RWPE1 (cell line): ENCODE measurements at places on chromosomes 5 and 9.

GRCh38 chr9:134403682-134404301 is 77.5 kb downstream of the RXRA start:
- DNase-seq: no peak

DNA sequence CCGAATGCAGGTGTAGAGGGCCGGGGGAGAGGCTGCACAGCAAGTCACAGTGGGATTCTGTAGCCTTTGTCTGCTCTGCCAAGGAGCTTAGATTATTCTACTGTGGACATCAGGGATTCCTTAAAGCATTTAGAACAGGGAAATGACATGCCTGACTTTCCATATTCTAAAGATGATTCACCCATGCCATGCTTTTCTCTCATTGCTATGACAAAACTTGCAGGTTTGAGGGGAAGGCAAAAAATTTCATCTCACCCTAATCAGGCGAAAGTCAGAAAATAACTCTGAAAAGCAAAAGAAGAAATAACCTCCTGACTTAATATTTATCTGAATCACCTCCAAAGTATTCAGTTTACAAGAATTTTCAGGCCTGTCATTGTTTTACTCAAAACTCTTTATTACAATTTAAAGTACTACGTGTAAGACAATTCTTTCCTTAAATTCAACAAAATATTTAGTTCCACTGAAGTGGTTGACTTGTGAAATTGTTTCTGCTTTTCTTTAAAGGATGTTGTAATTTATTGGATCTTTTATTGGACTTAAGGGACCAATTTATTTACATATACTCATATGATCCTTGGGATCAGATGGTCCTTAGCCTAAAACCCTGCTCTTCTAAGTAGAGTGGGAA is 30.0 kb upstream of the GAS1 start:
- DNase-seq: no peak

DNA sequence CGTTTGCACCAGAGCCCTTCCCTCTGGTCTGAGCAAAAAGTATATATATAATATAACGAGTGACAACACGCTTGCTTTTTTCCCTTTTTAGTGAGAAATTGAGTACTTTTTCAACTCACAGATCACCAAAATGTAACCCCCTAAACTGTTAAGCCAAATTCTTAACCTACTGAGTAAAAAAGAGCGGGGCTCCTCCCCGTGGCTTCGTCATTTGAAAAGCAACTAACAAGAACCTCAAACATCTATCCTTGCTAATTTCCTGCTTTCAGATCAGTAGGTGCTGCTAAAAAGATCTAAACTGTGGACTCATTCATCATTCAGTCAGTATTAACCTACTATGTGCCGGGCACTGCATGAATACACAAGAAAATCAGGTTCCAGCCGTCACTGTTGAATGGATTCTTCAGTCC is 1.0 kb upstream of the PTBP3 start:
- DNase-seq: peak; percentile 31

- DNase-seq: no peak
Observed at GRCh38 chr5:79875230-79875629, 115.8 kb downstream of the MTX3 start.

- DNase-seq: no peak
Observed at GRCh38 chr5:53950621-53951020, 359.8 kb downstream of the ARL15 start.

- no peak for DNase-seq
Observed at GRCh38 chr5:172817664-172818063, 16.4 kb upstream of the ERGIC1 start.

DNA sequence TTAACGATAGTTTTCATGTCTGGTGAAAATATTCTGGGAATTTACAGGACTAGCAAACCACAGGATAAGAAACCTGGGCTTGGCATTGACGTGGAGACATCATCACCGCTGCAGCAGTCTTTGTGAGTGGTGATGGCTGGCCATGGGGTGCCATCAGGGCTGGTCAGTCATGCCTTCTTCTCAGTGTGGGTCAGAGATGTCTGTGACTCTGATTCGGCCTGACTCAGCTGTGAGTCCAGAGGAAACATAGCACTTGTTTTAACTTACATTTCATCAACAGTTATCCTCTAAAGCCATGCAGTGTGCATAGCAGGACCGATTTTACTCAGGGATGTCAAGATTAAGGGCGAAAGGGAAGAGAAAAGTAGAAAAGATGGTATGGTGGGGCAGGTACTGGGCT is 33.2 kb upstream of the CYFIP2 start:
- no peak for DNase-seq

DNA sequence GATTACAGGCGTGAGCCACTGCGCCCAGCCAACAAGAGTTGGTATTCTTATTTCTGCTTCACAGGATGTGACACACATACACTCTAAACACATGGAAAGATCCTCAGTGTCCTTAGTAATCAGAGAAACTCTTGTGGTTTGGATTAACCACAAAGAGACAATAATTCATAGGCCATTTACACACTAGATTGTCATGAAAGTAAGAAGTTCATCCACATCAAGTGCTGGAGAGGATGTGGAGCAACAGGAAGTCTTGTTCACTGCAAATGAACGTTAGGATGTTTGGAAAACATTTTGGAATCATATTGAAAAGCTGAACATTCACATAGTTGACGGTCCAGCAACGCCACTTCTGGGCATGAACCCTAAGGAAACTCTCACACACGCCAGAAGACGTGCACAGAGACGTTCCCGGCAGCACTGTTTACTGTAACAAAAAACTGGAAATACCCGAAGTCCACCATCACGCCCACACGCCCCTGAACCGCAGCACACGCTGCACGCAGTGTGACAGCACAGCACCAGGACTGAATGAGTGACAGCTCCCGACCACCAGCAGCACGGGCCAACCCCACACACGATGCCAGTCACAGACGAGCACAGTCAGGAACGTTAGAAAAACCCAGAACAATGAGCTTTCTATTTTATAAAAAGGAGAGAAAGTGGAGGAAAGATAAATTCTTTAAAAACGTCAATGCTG is 87.6 kb downstream of the COL23A1 start:
- DNase-seq: no peak

DNA sequence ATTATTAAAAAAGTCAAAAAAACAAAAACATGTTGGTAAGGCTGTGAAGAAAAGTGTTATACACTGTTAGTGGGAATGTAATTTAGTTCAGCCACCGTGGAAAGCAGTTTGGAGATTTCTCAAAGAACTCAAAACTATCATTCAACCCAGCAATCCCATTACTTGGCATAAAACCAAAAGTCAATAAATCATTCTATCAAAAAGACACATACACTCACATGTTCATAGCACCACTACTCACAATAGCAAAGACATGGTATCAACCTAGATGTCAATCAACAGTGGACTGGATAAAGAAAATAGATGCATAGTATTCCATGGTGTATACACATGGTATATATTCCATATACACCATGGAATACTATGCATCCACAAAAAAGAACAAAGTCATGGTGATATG is 148.3 kb upstream of the ACOT12 start:
- no peak for DNase-seq

DNA sequence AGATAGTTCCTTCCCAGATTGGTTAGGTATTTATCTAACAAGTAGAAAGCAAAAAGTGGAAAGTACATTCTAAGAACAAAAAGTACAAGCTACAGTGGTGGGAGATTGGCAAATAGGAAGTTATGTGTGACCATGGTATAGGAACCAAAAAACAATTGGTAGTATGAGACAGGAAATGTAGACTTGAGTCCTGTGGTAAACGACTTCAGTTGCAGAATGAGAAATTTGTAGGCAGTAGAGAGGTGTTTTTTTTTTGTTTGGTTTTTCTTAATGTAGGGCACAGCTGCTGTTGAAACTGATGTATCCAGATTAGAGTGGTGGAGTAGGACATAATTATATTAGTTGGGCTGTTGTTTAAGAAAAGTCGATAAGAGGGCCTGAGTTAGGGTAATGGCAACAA is 72.0 kb downstream of the CCNH start:
- DNase-seq: no peak
